Hypothalamus (tissue), 51 donors: ENCODE measurements at places on chromosomes 6 and 20.
A peak's percentile ranks its signal among the peaks of the same experiment; 100 is the strongest.

- no peak for DNase-seq
Observed at GRCh38 chr20:58434326-58434725, 45.3 kb downstream of the VAPB start.

DNA sequence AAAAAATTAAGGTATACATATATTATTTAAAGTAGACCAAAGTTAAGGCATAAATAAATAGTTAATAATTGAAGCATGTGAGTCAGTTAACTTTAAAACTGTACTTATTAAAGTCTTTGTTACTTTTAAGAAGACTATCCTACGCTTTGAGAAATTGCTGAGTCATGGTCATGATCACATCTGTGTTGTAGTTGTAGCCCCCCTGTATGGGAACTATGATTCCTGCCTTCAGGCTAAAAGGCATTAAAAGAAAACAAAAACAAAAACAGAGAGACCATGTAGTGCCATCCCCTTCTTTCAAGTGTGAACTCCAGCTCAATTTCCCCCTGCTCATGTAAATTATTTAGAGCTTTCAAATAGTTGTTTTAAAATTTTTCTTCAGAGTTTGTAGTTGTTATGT, 123.4 kb downstream of the FLRT3 start:
- DNase-seq, result no peak

DNA sequence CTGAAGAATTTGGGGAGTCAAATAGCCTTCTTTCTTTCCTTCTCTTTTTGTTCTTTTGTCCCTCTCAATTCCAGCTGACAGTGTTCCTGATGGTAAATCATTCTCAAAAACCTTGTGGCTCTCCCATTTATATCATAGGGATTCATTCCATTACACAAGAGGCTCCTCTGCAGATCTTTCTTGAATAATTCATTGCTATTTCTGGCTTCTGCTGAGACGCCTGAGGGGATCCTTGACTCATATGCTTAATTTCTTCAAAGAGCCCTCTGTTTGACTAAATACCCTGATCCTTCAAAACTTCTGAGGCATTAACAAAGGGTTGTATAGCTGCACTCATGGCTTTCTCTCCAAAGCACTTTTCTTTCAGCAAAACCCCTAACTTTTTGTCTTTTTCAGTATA, 289.3 kb downstream of the FARS2 start:
- no peak for DNase-seq

DNA sequence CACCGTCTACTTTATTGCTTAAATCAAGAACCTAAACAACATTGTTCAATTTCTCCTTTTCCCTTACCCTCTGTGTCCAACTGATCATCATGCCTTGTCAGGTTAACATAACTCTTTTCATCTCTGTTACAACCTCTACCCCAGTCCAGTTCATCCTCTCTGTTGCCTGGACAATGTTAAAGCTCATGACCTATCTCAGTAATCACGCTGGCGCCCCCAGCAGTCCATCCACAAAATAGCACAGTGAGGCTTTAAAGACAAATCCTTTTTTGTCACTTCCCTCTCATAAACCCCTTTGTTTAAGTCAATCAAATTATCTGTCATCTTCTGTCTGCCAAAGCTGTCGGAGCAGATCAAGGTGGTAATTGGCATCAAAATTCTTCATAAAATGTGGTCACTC, 140.1 kb downstream of the QKI start:
- DNase-seq, result no peak

GRCh38 chr6:160520043-160520904, 143.8 kb downstream of the LPA start:
- DNase-seq, result peak; percentile 77

DNA sequence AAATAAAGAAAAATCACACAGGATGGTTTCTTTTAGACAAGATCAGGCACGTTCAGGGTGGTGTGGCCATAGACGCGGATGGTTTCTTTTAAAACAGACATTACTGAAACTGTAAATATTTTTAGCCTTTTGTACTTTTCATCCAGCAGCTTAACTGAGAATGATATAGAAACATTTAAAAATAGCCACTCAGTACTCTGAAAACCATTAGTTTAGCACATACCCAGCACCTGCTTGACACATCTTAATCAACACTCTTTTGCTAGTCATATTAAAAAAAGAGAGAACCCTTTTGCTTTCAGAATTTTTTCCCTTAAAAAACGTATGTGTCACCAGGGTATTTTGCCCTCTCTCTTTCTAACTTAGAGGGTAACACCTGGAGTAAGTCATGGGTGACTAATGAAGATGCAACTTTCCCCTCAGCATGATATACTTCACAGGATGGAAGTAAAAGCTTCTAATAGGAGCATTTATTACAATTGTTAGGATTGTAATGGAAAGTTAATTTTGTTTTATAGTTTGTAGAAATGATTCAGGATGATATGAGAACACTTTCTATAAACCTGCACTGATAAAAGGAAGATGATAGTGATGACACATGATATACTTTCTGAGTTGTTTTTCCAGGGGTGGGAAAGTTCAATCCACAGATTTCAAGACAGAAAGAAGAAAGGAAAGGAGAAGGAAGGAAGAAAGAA, 45.2 kb downstream of the BACH2 start:
- DNase-seq, result no peak
